ENCODE measurements at places on chromosomes 3 and 15.

DNA sequence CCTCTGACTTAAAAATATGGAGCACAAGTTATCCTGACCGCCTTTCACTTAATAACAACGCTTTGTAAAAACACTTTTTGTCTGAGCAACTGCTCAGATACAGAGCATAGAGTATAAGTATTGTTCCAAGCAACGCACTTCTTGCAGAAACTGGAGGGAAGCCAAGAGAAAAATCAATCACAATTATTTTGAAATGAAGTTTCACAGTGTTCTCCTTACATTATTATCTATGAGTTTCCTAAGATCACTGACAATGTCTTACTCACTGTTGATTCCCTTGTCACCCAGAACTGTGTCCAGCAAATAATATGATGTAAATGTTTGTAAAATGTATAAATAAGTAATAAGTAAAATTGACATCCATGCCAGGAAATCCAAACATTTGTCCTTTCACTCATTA, 184.6 kb upstream of the GPR149 start:
- DNase-seq, result no peak

GRCh38 chr3:56795829-56796185, 5.9 kb downstream of the ARHGEF3 start:
- no peak for DNase-seq

GRCh38 chr3:30006111-30006510, 600.3 kb upstream of the TGFBR2 start:
- no peak for DNase-seq

DNA sequence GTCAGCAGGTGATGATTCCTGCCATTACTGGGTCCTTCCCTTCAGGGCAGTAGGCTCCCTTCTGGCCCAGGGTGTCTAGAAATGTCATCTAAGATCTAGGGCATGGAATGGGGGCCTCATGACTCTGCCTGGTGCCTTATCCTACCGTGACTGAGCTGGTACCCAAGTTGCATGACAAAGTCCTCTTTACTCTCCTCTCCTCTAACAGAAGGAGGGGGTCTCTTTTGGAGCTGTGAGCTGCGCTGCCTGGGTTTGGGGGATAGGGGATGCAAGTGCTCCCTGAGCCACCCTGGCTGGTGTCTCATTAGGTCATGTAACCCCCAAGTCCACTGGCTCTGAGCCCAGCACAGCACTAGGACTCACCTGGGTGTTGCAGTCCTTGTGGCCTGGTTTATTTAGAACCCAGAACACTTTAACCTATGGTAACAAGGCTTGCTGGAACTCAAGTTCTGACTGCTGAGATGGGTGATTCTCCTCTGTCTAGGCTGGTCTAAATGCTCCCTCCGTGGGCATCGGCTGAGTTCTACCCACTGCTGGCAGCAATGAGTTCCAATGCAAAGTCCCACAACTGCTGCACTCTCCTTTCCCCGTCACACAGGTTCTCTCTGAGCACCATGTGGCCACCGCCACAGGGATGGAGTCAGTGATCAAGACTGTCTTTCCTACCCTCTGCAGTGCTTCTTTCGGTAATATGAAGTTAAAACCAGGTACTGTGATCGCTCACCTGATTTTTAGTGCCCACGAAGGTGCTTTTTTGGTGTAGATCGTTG, 34.0 kb downstream of the XXYLT1 start:
- no peak for DNase-seq

GRCh38 chr3:183472155-183472554, 43.7 kb upstream of the MCF2L2 start:
- DNase-seq, result no peak

DNA sequence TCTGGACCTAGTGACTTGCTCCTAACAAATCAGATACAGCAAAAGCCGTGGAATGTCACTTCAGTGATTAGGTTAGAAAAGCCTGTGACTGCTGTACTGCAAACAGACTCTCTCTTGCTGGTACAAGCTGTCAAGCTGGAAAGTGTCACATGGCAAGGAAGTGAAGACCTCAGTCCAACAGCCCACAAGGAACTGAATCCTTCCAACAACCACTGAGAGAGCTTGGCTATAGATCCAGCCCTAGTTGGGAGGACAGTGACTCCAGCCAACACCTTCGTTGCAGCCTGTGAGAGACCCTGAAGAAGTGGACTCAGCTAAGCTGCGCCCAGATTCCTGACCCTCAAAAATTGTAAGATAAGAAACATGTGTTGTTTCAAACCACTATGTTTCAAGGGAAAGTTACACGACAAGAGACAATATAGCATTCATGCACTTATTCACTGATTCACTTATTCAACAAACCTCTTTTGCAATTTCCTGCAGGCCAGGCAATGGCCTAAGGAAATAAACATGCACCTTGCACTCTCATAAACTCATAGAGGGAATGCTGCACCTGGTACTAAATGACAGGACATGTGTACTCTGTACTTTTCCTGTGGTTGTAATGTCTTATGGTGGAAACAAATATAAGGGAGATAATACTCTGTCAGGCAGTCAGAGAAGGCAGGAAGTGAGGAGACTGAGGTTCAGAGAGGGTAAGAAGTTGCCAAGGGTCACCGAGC, 142.9 kb downstream of the CADPS start:
- no peak for DNase-seq

- no peak for DNase-seq
These were observed 196.3 kb downstream of the MEIS2 start for GRCh38 chr15:36903922-36904556.

DNA sequence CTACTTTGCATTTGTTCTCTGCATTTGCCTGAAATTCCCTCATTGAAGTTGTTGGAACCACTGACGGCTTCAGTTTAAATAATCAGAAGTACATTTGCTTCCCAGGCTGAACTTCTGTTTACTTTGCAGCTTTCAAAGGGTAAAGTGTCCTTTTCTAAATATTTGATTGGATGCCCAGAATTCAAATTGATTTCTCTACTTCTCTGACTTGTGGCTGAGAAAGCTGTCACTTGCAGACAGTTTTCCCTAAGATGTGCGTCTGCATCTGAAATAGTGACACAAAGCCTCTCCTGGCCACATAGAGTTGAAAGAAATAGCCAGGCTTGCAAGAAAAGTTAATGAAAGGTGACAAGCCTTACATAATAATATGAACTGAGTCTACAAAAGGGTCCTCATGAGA, 299.6 kb downstream of the THSD4 start:
- no peak for DNase-seq

GRCh38 chr3:52494886-52495495, at the start of gene STAB1:
Gene STAB1, plus strand, starts transcription at chr3:52495338. Its CDS starts 76 bp downstream, at chr3:52495414.
- no peak for DNase-seq

GRCh38 chr3:138899351-138899991, 47.5 kb downstream of the FOXL2 start:
- no peak for DNase-seq

DNA sequence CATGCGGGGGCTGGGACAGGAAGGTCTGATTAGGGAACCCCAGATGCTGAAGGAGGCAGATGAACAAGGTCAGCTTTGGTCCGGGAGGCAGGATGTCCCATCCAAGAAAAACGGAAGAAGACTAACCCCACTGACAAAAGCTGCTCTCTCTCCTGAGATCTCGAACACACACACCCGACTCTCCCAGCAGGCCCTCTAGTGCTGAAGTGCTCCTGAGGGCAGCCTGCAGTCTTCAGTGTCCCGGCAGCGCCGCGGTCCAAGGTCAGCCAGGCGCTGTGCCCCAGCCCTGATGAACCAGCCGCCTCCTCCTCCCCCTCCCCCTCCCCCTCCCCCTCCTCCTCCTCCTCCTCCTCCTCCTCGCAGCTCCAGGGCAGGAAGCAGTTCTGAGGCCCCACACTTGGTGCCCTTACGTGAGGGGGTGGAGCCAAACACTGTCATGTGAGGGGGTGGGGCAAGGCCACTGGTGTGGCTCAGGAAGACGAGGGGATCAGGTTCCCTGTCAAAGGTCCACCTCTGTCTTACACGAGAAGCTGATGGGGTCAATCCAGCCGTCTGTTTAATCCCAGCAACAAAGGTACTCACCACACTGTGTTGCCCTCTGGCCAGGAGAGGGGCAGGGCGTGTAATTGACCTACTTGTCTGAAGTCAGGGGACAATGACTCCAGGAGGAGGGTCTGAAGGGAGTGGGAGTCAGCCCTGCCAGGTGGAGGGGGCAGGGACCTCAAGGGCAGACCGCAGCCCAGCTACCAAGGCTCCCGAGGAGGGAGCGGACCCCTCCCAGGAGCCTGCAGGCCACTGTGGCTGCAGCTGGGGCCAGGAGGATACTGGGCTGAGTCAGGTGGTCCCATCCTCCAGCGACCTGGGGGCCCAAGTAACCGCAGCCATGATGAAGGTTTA, 34.3 kb downstream of the PRR23E start:
- peak; percentile 14 for DNase-seq
